ENCODE measurements at places on chromosomes 2 and 18. TPM values are rescaled to one million over a fixed set of nuclear protein-coding genes. Genes with fewer than 3 reads are reported as not detected.

- H3K4me3 ChIP-seq: no peak overlapping the region
- H3K27me3 ChIP-seq: no peaks in the 10 kb centered on the region
- DNase-seq: no peak
- H3K36me3 ChIP-seq: peaks cover 50% of the 10 kb centered on the region
Measured at GRCh38 chr2:9356261-9356660, 67.1 kb downstream of the ITGB1BP1 start.

DNA sequence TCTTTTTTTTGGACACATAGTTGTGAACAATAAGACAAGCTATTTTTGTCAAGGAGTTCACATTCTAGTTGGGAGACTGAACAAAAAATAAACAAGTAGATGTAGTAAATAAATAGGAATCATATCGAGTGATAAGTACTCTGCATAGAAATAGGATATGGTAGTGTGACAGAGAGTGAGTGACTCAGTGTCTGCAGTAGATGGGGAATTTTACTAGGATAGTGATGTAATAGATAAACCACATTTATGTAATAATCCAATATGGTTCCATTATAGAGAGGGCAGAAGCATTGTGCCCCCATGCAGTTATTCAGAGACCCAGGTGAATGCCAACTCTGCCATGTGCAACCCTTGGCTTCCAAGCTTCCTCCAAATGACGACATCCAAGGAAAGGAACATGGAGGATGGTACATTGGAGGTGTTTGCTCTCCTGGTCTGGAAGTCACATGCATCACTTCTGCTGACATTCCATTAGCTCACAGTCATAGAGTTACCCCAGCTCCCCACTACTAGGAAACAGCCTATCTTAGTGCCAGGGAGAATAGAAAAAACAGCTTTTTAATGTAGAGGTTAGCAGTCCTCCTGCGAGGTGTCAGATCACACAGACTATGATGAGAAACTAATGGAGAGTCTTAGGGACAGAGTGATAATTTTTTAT is 595.4 kb downstream of the NYAP2 start:
- peak overlapping the region; percentile 66 for H3K27ac ChIP-seq
- no peaks in the 10 kb centered on the region for H3K36me3 ChIP-seq
- no peak overlapping the region for H3K4me3 ChIP-seq
- H3K4me1 ChIP-seq: peaks cover 14% of the 10 kb centered on the region
- DNase-seq: peak; percentile 29

GRHL1 gene
- 2.5 TPM for total RNA-seq

GRCh38 chr2:157565550-157565949 is 63.1 kb downstream of the ACVR1C start:
- H3K36me3 ChIP-seq: no peaks in the 10 kb centered on the region
- H3K4me3 ChIP-seq: no peak overlapping the region
- DNase-seq: no peak
- H3K27me3 ChIP-seq: no peaks in the 10 kb centered on the region
- no peaks in the 10 kb centered on the region for H3K4me1 ChIP-seq

WDCP gene
- total RNA-seq: 17.4 TPM

GRCh38 chr2:57479981-57480380 is 566.6 kb upstream of the VRK2 start:
- H3K36me3 ChIP-seq: no peaks in the 10 kb centered on the region
- DNase-seq: no peak
- no peaks in the 10 kb centered on the region for H3K27me3 ChIP-seq
- H3K4me3 ChIP-seq: no peak overlapping the region
- H3K4me1 ChIP-seq: no peaks in the 10 kb centered on the region
- H3K27ac ChIP-seq: no peak overlapping the region

- H3K36me3 ChIP-seq: no peaks in the 10 kb centered on the region
- DNase-seq: no peak
- no peak overlapping the region for H3K27ac ChIP-seq
- H3K4me1 ChIP-seq: no peaks in the 10 kb centered on the region
- no peak overlapping the region for H3K4me3 ChIP-seq
Measured at GRCh38 chr2:58594175-58594574, 353.1 kb upstream of the FANCL start.

DNA sequence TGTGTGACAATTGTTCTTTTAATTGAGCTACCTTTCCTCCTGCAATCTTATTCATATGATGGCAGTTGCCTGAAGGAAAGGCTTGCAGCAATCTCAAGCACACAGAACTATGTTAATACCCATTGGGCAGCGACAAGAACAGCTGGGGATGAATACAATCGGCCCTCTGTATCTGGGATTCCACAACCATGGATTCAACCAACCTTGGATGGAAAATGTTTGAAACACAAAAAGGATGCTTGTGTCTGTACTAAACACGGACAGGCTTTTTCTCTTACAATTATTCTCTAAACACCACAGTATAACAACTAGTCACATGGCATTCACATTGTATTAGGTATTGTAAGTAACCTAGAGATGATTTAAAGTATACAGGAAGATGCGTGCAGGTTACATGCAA is 256.1 kb upstream of the SIX2 start:
- H3K4me1 ChIP-seq: no peaks in the 10 kb centered on the region
- H3K27ac ChIP-seq: no peak overlapping the region
- H3K36me3 ChIP-seq: no peaks in the 10 kb centered on the region
- no peak overlapping the region for H3K4me3 ChIP-seq

RTKN gene
- total RNA-seq: 44.4 TPM

- peaks cover 45% of the 10 kb centered on the region for H3K36me3 ChIP-seq
- H3K4me1 ChIP-seq: no peaks in the 10 kb centered on the region
- no peak for DNase-seq
- H3K27ac ChIP-seq: no peak overlapping the region
Measured at GRCh38 chr2:215358312-215358845, 46.5 kb downstream of the ATIC start.

FN1 gene
- 17,010 TPM for total RNA-seq

DNA sequence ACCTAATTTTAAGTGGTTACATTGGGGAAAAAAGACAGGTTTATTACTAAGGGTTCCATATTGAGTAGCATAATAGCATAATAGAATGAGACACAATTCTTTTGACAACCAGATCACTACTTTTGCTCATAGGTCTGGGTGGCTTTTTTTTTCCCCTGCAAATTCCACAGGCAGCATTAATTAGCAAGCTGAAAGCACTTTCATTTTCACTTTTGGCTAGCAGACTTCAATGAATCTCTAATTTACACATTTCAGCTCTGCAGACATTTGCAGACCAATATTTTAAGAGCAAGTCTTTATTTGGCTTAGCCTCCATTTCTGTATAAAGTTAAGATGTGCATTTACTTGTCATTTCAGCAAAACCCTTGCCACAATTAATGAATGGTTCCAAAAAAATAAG is 185.5 kb downstream of the NOL4 start:
- no peak overlapping the region for H3K27ac ChIP-seq
- H3K36me3 ChIP-seq: no peaks in the 10 kb centered on the region
- no peak for DNase-seq
- no peak overlapping the region for H3K4me3 ChIP-seq

DNA sequence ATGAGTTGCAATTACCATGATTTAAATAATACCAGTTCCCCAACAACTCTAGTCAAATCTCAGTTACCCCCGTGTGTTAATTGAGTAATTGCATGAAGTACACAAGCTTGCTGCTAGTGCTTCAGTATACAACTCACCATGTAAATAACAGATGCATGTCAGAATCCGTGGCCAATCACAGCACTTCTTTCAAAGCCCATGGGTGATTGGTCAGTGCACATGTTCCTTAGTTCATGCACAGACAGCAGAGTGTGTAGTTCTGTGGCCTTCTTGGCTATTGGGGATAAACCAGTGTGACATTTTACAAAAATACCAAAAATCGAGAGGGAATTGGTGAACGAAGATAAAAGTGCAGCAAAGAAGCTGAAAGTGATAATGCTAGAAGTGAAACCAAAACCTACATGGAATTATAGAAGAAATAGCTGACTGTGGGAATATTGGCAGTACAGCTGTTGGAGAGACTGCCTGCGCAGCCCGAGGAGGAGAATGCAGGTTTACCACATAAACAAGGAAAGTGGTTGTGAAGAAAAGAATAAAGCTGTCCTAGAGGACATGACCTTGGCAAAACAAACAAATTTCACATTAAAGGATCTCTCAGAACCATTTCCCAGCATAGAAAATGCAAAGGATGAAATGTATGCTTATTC is 59.4 kb downstream of the NEDD4L start:
- no peak for DNase-seq
- no peak overlapping the region for H3K27ac ChIP-seq
- H3K4me1 ChIP-seq: no peaks in the 10 kb centered on the region
- no peak overlapping the region for H3K4me3 ChIP-seq

TMEM247 gene
- not detected for total RNA-seq

DNA sequence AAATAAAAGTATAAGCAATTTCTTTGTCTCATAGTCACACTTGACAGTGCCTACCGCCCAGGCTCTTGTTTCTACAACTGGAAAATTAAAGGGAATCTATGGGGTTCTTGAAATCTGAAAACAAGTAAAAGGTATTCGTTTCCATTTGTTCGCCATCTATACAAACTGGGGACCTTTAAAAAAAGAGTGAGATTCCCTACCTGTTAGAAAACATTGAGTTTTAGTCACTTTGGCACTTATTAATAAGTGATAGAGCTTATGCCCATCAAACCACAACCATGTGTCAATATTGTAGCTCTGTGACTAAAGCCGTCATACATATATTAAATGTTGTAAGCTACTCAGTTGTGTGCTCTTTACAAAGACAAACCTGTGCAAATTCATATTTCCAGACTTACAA is 13.2 kb downstream of the FN1 start:
- peaks cover 91% of the 10 kb centered on the region for H3K36me3 ChIP-seq
- peak overlapping the region; percentile 49 for H3K4me3 ChIP-seq
- H3K4me1 ChIP-seq: peaks cover 48% of the 10 kb centered on the region
- H3K27ac ChIP-seq: peak overlapping the region; percentile 48
- H3K27me3 ChIP-seq: no peaks in the 10 kb centered on the region

DNA sequence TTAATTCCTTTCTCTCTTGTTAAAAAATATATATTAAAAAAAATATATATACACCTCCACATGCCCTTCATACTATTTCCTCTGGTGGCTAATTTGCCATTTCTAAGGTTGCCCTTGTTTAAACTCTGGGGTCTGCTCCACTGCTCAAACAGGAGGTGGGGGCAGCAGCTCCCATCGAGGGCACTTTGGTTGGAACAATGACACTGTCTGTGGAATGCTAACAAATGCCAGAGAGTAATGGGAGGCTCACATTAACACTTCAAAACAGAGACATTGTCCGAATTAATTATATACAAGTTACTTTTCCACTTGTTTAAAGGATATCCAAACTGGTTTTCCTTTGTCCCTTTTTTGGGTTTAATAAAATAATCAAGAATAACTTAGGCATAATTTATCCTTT is 58.8 kb upstream of the CD302 start:
- H3K4me3 ChIP-seq: no peak overlapping the region
- H3K27me3 ChIP-seq: no peaks in the 10 kb centered on the region
- no peak overlapping the region for H3K27ac ChIP-seq
- no peaks in the 10 kb centered on the region for H3K4me1 ChIP-seq
- H3K36me3 ChIP-seq: no peaks in the 10 kb centered on the region
- no peak for DNase-seq

GRCh38 chr2:191222507-191222906 is 22.7 kb upstream of the MYO1B start:
- H3K27ac ChIP-seq: no peak overlapping the region
- H3K36me3 ChIP-seq: no peaks in the 10 kb centered on the region
- DNase-seq: no peak
- H3K4me3 ChIP-seq: no peak overlapping the region
- no peaks in the 10 kb centered on the region for H3K27me3 ChIP-seq

GRCh38 chr2:23901966-23902846 is 24.7 kb downstream of the ATAD2B start:
- H3K4me1 ChIP-seq: peaks cover 11% of the 10 kb centered on the region
- H3K27me3 ChIP-seq: no peaks in the 10 kb centered on the region
- H3K4me3 ChIP-seq: no peak overlapping the region
- DNase-seq: peak; percentile 63
- no peak overlapping the region for H3K27ac ChIP-seq

GRCh38 chr18:9890196-9890595 is 4.4 kb downstream of the TXNDC2 start:
- H3K27me3 ChIP-seq: no peaks in the 10 kb centered on the region
- no peak overlapping the region for H3K27ac ChIP-seq
- no peaks in the 10 kb centered on the region for H3K4me1 ChIP-seq

ZNF396 gene
- 1.4 TPM for total RNA-seq

GRCh38 chr2:72291059-72291458 is 143.4 kb upstream of the CYP26B1 start:
- peak; percentile 43 for DNase-seq
- no peak overlapping the region for H3K4me3 ChIP-seq

DNA sequence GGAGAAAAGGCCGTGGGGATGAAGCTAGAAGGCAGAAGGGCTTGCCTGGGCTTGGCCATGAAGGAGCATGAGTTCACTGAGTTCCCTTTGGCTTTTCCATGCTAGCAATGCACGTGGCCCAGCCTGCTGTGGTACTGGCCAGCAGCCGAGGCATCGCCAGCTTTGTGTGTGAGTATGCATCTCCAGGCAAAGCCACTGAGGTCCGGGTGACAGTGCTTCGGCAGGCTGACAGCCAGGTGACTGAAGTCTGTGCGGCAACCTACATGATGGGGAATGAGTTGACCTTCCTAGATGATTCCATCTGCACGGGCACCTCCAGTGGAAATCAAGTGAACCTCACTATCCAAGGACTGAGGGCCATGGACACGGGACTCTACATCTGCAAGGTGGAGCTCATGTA is 2.9 kb downstream of the CTLA4 start:
- no peak overlapping the region for H3K4me3 ChIP-seq
- H3K27ac ChIP-seq: no peak overlapping the region
- no peaks in the 10 kb centered on the region for H3K4me1 ChIP-seq
- peaks cover 9% of the 10 kb centered on the region for H3K27me3 ChIP-seq

DSG4 gene
- not detected for total RNA-seq

DNA sequence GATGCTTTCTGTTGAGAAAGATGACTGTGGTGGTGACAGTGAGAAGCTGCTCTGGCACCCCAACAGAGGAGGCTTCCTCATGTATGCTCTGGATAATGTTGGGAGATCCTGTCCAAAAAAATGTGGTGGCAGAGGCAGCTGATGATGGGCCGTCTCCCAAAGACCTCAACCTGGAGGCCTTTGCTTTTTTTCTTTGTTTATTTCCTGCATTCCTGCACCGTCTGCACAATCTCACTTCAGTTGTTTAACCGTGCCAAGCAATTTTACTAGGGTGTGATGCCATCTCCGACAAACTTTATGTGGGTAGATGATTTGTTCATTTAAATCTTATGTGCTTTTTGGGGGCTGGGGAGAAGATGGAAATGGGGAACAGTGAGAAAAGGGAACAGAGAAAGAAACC is 62.2 kb upstream of the IGFBP5 start:
- no peaks in the 10 kb centered on the region for H3K36me3 ChIP-seq
- no peak overlapping the region for H3K27ac ChIP-seq
- peaks cover 3% of the 10 kb centered on the region for H3K27me3 ChIP-seq

GRCh38 chr2:68632021-68632420 is 11.4 kb upstream of the PROKR1 start:
- H3K4me1 ChIP-seq: no peaks in the 10 kb centered on the region
- H3K27me3 ChIP-seq: no peaks in the 10 kb centered on the region
- no peak overlapping the region for H3K27ac ChIP-seq
